T-helper 1 cell treated with Interleukin-12 subunit alpha and Interleukin-12 subunit beta and Interleukin-4 antibody, amounts not matched to agents 30 ng/mL and 1 ng/mL, for 36 hours (primary cell): ENCODE measurements at places on chromosomes 12 and 14. TPM values are rescaled to one million over a fixed set of nuclear protein-coding genes. Genes with fewer than 3 reads are reported as not detected.

Gene GNS
- 31.1 and 33.4 TPM in 2 replicates for total RNA-seq

Gene NFATC4
- 0.59 TPM in 1 of 2 replicates, not detected in the other for total RNA-seq

Gene DPPA3
- not detected in 2 replicates for total RNA-seq

Gene GARIN6
- not detected in 2 replicates for total RNA-seq

Gene RNF212B
- not detected in 2 replicates for total RNA-seq

Gene TMPRSS12
- not detected in 2 replicates for total RNA-seq

Gene PLCZ1
- not detected in 2 replicates for total RNA-seq

Gene LRRC10
- total RNA-seq = not detected in 2 replicates

Gene BDKRB2
- total RNA-seq = not detected in 2 replicates

Gene IFNG-AS1
- 3.6 and 3.8 TPM in 2 replicates for total RNA-seq

Gene COCH
- total RNA-seq = 0.20 and 0.51 TPM in 2 replicates

Gene TSPAN19
- total RNA-seq = not detected in 2 replicates

Gene TMEM132C
- total RNA-seq = not detected in 2 replicates

Gene OR10P1
- not detected in 2 replicates for total RNA-seq

Gene PARPBP
- 21.0 and 24.5 TPM in 2 replicates for total RNA-seq

Gene VRTN
- not detected in 2 replicates for total RNA-seq

Gene GLIPR1L2
- total RNA-seq = not detected in 2 replicates

Gene COQ10A
- 17.9 and 19.9 TPM in 2 replicates for total RNA-seq

Gene JPH4
- 0.07 TPM in 1 of 2 replicates, not detected in the other for total RNA-seq

Gene RPGRIP1
- not detected in 2 replicates for total RNA-seq

Gene GLI1
- 0.51 and 0.76 TPM in 2 replicates for total RNA-seq

Gene CLEC4A
- total RNA-seq = 0.39 and 0.46 TPM in 2 replicates

Gene LRRK2
- not detected in 2 replicates for total RNA-seq

Gene FANCM
- 13.1 and 15.4 TPM in 2 replicates for total RNA-seq

Gene PLXNC1
- total RNA-seq = 35.5 and 38.7 TPM in 2 replicates

Gene ESR2
- total RNA-seq = 0.05 and 0.25 TPM in 2 replicates

Gene SELPLG
- total RNA-seq = 239 and 251 TPM in 2 replicates

Gene TPH2
- total RNA-seq = not detected in 2 replicates

Gene ATP6V1D
- total RNA-seq = 41.2 and 44.5 TPM in 2 replicates

Gene PPP1R3E
- total RNA-seq = 23.5 and 26.6 TPM in 2 replicates

Gene CCDC92
- 19.5 and 22.3 TPM in 2 replicates for total RNA-seq

Gene MLEC
- 129 TPM in 2 replicates for total RNA-seq

Gene CCDC38
- total RNA-seq = 0.12 and 0.32 TPM in 2 replicates

Gene TRHDE
- total RNA-seq = not detected in 2 replicates

Gene DENR
- 64.6 and 69.6 TPM in 2 replicates for total RNA-seq

Gene RGS6
- 3.0 and 3.1 TPM in 2 replicates for total RNA-seq

Gene RNASE2
- not detected in 2 replicates for total RNA-seq

Gene BICDL1
- 99.4 and 106 TPM in 2 replicates for total RNA-seq

Gene TAS2R42
- not detected in 2 replicates for total RNA-seq

Gene TAS2R7
- total RNA-seq = not detected in 2 replicates

Gene TPPP2
- not detected in 2 replicates for total RNA-seq

Gene HPD
- total RNA-seq = not detected in 2 replicates

Gene NTF3
- total RNA-seq = not detected in 2 replicates

Gene SLC25A21
- total RNA-seq = not detected in 2 replicates

Gene IGF1
- total RNA-seq = 0.46 and 0.59 TPM in 2 replicates

Gene PTCSC3
- not detected in 2 replicates for total RNA-seq

Gene PLEK2
- 0.22 and 0.56 TPM in 2 replicates for total RNA-seq

Gene NID2
- 0.61 and 1.4 TPM in 2 replicates for total RNA-seq

Gene TMEM117
- 0.51 and 1.1 TPM in 2 replicates for total RNA-seq

Gene AGAP2
- 70.2 and 74.9 TPM in 2 replicates for total RNA-seq
